ENCODE measurements at places on chromosomes 4 and X. TPM values are rescaled to one million over a fixed set of nuclear protein-coding genes. Genes with fewer than 3 reads are reported as not detected.

OPHN1 gene
- total RNA-seq = 17.7 TPM

SMIM10 gene
- not detected for total RNA-seq

TCEAL8 gene
- total RNA-seq = 8.1 TPM

DNA sequence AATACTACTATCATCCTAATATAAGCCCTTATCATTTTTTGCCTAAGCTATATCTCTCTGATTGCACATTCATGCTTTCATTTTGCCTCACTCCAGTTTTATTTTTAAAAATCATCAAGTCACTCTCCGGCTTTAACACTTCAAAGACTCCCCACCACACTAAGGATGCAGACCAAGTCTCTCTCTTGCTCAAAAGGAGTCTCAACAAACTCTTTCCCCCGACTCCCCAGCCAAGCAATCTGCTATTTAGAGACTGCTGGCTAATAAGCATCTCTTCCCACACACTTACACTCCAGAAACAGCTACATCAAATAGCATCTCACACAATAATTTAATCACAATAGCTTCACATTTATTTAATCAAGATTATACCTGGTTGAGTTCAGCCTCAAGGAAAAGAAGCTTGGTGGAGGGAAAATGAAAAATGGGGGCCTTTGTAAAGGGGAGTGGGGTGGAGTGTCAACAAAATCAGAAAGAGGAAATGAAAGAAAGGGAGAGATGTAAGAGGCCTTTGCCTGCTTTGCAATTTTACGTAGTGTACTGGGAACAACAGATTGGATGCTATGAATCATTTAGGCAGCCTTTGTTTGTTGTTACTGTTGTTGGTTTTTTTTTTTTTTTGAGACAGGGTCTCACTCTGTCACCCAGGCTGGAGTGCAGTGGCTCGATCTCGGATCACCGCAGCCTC, 104.1 kb upstream of the MCF2 start:
- no peak for DNase-seq

- no peak for DNase-seq
Measured at GRCh38 chr4:116217781-116218180, 867.6 kb downstream of the TRAM1L1 start.

- DNase-seq = no peak
Measured at GRCh38 chr4:152389359-152389758, 146.5 kb downstream of the FBXW7 start.

DNA sequence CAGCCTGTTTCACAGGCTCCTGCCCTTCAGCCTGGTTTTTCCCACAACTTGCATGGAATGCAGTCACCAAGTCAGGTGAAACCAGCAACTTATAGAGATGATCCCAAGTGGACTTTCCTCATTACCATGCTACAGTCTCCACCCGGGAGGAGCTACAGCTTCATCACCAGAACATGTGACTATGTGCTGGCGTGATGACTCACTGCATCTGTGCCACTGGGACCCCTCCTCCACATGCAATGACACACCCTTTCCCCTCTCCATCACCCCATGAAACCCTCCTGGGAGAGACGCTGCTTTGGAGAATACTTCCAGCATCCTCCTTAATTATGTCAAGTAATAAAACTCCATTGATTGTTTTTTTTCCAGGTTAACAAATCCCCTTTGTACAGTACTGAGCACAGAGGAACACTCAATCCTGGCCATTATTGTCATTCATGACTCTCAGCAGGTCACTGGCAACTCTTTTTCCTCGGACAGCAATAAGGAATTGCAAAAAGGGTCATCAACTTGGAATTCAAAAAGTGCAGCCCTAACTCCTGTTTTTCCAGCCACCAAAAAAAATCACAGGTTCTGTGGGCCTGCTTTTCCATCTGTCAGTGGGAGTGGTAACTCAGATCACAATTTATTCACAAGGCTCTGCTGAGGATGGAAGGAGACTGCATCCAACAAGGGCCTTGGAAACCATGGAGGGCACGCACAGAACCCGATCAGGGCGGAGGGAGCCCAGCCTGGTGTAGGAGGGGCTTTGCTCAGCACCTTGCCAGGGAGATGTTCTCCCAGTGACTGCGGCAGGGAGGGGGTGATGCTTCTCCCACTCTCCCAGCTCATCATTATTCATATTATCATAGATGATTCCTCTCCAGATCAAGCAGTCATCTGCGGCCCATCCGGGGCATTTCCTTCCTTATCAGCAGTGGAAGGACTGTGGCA, 17.4 kb downstream of the QDPR start:
- peak; percentile 22 for DNase-seq
